NCI-H1417 treated with DMSO at 0.1 percent for 48 hours (cell line): ENCODE measurements at places on chromosomes 2 and 18.

DNA sequence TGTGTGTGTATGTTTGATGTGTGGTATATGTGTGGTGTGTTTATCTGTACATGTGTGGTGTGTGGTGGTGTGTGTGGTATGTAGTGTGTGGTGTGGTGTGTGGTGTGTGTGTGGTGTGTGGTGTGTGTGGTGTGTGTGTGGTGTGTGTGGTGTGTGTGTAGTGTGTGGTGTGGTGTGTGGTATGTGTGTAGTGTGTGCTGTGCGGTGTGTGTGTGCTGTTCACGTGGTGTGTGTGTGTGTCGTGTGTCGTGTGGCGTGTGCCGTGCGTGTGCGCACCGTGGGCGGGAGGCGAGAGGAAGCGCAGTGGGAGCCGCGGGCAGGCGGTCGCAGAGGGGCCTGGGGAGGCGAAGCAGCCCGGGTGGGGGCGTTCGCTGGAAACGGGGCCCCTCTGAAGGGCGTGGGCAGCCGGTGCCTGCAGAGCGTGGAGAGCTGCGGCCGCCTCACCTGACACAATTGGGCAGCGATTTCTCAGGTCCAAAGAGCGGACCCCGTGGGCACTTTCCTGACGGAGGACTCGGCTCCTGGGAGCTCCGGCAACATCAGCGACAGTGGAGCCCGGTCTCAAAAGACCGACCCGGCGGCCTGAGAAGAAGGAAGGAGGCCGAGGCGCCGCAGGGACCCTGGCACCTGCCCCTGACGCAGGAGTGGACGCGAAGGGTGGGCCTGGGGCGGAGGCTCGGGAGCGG, 741.1 kb upstream of the SALL3 start:
- no peak for DNase-seq

DNA sequence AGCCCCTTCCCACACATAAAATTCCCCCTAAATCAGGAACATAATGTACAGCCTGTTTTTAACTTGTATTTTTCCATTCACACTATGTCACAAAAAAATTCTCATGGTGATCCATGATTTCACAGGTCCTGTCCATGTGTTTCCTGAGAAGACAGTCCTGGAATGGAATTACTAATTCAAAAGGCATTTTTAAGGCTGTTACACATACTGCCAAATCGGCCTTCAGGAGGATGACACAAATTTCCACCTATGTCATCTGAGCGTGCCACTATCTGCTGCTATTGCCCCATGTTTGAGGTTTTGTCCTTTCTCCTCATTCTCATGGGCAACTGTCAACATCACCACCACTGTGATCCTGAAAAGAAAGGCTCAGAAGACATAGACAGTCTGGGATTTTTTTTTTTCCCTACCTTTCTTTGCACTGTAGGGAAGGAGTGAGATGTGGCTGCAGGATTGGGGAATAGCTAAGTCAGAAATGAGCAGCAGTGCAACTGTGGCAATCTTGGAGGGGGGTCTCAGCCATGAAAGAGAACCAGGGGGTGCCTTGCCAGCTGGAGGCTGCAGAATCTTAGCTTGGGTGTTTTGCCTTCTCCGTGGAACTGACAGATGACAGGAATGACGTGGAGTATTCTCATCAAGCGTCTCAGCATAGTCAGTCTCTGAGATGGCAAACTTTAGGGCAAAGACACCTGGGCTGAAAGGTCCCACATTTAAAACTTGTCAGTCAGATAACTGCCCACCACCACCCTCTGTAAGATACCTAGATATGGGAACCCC, 73.4 kb downstream of the MARCHF4 start:
- DNase-seq: no peak

DNA sequence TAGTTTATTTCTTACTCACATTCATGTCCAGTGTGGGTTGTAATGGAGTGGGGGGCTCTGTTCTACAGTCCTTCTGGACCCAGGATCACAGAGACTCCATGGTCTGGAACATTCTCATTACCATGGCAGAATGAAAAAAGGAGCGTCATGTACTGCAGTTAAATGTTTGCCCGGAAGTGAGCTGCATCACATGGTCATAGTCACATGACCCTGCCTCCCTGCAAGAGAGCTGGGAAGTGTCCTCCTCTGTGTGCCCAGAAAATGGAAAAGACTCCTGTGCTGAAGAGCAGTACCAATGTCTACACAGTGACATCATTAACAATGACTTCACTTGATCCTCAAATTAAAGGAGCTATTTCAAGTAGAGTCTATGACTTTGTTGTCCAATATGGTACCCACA, 74.0 kb upstream of the ZBTB14 start:
- no peak for DNase-seq

DNA sequence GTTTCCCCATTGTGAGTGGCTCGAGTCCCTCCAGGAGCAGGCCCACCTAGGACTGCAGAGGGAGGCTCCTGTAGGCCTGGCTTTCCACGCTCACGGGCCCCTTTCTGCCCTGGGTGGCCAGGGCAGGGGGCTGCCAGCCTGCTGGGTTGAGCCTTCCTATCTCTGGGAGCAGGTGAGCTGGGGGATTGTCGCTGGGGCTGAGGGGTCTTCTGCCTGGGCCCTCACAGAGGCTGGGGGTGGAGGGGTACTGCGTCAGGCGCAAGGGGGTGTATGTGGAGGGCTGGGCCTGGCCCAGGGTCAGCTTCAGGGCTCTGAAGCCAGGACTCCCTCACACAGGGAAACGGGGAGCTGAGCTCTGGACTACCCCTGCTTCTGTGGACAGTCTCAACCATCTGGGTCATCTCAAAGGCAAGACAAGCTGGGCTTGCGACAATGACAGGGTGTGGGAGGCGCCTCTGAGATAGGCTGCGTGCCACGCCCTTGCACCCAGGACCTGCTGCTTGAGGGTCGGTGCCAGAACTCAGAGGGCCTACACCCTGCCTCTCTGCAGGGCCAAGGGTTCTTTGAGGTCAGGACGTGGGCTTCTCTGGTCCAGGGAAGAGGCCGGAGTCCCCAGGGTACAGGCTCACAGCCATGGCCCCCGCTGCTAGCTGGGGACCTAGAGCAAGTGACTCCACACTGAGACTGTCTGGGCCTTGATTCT, 206.1 kb downstream of the TWIST2 start:
- no peak for DNase-seq

DNA sequence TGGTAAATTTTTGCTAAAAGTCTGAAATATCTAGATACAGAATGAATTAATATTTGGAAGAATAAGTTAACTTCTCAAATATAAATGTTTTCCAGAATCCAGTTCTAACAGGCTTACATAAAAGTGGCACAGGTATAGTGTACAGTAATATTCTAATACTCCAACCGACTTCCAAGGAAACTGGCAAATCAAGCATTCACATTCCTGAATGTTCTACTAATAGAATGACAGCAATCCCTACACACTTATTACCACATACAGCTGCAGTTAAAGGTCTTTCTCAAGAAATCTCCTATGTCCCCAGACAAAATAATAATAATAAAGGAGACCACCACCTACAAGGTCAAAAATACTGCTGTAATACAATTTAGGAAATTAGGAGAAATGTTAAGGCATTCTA, 31.9 kb downstream of the TMEM131 start:
- DNase-seq: no peak

DNA sequence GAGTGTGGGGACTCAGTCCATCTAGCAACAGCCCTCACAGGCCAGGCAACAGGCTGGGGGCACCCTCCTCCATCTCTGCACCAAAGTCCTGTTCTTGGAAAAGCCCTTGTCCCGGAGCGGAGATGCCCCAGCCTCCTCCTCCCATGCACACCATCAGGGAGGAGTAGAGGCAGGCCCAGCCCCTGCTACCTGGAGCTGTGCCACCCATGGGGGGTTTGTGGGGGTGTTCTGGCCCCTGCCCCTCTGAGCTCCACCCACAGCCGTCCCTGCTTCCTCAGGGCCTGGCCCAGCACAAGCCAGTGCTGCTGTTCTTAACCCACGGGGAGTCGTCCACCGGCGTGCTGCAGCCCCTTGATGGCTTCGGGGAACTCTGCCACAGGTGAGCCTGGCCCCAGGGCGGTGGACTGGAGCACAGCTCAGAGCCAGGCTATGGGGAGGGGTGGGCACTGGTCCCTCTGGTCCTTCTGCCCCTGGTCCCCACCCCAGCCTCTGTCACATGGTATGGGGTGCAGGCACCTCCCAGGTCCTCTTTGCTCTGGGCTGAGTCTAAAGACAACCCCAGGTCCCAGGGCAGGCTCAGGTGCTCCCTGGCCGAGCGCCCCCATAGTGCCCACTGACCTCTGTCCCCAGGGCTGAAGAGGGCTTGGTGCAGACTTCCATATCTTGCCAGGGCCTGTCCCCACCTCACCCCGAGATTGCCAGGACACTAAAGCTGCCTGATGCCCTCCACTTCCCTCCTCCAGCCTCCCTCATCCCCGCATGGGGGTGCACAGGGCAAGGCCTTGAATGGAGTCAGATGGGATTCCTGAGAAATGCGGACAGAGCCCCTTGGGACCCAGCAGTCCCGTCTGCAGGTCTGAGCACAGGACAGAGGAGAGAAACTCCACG, 2.7 kb downstream of the AGXT start:
- no peak for DNase-seq

DNA sequence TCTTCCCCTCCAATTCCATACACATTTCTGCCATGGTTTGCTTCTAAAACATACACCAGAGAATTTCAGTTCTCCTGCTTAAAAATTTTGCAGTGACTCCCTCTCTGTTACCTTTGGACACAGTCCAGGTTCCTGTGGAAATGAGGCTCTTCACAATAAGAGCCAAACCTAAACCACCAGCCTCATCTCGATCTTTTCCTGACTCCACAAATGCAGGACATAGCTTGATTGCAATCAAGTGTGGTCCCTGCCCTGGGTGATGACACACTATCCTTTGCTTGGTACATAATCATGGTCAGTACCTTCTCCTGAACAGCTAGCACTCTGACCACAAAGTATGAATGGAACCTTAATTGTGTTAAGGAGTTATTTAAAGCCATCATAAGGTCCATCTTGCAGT, 134.9 kb upstream of the CHAC2 start:
- no peak for DNase-seq

GRCh38 chr2:9167718-9168657, 38.6 kb upstream of the ASAP2 start:
- no peak for DNase-seq

DNA sequence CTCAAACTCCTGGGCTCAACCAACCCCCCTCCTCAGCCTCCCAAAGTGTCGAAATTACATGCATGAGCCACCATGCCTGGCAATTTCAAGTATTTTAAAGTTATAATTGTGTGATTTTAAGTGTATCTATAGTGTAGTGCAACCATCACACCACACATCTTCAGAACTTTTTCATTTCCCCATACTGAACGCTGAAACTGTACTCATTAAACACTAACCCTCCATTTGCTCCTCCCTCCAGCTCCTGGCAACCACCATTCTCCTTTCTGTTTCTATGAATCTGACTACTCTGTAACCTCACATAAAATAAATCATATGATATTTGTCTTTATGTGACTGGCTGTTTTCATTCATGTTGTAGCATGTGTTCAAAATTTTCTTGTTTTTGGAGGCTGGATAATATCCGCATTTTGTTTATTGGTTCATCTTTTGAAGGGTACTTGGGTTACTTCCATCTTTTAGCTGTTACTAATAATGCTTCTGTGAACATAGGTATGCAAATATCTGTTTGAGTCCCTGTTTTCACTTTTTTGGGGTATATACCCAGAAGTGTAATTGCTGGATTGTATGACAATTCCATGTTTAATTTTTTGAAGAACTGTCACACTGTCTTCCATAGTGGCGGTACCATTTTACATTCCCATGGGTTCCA, 188.2 kb downstream of the PLCL1 start:
- no peak for DNase-seq

DNA sequence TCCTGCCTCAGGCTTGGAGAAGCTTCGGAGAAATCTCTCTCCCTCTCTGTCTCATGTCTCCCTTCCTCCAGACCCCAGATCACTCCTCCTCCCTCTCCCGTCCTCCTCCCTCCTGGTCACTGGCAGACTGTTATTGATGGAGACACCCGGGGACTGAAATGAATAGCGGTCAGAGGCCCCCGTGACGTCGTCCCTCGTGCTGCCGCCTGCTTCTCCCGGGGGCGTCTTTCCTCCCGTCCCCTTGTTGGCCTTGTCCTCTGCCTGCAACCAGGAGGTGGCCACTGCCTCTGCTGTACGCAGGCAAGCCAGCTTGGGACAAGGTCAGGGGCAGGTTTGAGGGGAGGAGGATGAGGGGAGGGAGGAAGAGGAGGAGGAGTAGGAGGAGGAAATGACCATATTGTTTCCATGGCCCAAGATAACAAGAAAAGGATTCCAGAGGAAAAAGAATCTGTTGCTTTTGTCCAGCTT, 78.2 kb downstream of the CELF4 start:
- no peak for DNase-seq

DNA sequence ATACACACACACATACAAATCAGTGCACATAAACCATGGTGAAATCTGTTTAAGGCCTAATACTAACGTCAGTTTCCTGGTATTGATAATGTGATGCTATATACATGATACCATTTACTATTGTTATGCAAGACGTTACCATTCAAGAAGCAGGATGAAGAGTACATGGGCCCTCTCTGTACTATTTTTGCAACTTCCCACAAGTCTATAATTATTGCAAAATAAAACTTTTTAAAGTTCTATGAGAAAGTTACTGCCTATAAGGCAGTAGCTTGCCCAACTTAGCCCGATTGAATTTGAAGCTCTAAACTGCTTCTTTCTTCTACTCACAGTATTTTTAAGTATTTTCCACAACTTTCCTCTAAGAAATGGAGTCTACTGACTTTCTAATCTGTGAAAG, 74.0 kb downstream of the BCL2 start:
- DNase-seq: no peak

GRCh38 chr2:195533771-195534642, 123.0 kb upstream of the SLC39A10 start:
- no peak for DNase-seq

- no peak for DNase-seq
Observed at GRCh38 chr2:63049970-63050333, 678 bp upstream of the OTX1 start.

- DNase-seq: no peak
Observed at GRCh38 chr2:128399256-128399655, 80.6 kb upstream of the HS6ST1 start.

DNA sequence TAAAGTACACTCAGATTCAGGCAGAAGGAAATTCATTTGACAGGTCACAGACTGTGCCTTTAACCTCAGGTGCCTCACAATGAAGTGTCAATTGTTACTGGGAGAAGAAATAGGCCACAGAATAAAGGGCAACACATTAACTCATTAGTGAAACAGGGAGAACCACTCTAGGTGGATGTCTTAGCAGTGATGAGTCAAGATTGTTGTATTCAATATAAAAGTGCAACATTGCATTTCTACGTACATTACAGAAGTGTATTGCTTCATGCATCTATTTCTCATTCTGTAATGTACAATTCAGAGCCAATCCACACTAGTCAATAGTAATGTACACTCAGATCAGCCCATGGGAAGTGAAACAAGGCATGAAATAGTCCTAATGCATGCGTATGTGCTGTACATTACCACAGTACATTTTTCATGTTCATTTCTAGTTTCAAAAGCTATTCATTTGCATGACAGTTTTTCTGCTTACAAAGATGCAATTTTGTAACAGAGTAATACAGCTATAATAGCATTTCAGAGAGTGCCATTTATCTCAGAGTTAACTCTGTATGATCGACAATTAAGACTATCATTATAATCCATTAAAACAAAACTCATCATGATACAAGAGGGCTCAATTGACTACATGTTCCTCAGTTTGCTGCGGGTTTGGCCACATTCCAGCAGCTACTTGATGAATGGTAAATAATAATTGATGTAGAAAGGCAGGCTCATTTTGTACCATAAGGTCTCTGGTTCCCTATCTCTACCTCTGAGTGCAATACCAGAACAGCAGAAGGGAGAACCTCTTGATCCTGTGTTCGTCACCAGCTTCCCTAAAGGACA, 12.2 kb upstream of the ARL5A start:
- peak; percentile 26 for DNase-seq

GRCh38 chr2:1988594-1988993, 244.3 kb upstream of the PXDN start:
- DNase-seq: no peak

GRCh38 chr2:118223511-118223991, 135.3 kb downstream of the INSIG2 start:
- no peak for DNase-seq
